ENCODE measurements at places on chromosomes 16 and 17. TPM values are rescaled to one million over a fixed set of nuclear protein-coding genes. Genes with fewer than 3 reads are reported as not detected.

- DNase-seq: no peak
These were observed 128.5 kb upstream of the GSE1 start for GRCh38 chr16:85484347-85485300.

GRCh38 chr17:12591021-12591735 is 74.5 kb upstream of the MYOCD start:
- DNase-seq: peak; percentile 6

DNA sequence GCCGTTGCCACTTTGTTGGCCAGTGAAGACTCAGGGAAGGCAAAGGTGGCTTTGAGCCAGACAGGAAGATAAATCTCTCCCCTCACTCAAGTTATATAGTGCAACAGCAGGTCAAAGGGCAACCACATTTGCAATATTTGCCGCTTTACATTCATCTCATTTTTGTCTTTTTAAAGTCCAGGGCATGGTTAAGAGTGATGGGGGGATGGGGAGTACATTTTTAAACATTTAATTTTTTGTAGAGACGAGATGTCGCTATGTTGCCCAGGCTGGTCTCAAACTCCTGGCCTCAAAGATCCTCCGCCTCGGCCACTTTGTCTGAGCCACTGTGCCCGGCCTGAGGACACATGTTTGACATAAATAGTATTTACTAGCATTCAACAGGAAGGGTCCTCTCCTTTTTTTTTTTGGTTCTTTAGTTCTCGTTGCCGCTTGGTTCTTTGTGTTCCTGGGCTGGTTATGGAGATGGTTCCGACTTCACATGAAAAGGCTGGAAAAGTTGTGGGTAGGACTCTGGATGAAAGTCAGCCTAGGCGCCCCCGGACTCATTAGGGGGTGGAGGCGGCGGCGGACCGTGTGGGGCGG is 95.7 kb downstream of the RAB11FIP4 start:
- no peak for DNase-seq

DNA sequence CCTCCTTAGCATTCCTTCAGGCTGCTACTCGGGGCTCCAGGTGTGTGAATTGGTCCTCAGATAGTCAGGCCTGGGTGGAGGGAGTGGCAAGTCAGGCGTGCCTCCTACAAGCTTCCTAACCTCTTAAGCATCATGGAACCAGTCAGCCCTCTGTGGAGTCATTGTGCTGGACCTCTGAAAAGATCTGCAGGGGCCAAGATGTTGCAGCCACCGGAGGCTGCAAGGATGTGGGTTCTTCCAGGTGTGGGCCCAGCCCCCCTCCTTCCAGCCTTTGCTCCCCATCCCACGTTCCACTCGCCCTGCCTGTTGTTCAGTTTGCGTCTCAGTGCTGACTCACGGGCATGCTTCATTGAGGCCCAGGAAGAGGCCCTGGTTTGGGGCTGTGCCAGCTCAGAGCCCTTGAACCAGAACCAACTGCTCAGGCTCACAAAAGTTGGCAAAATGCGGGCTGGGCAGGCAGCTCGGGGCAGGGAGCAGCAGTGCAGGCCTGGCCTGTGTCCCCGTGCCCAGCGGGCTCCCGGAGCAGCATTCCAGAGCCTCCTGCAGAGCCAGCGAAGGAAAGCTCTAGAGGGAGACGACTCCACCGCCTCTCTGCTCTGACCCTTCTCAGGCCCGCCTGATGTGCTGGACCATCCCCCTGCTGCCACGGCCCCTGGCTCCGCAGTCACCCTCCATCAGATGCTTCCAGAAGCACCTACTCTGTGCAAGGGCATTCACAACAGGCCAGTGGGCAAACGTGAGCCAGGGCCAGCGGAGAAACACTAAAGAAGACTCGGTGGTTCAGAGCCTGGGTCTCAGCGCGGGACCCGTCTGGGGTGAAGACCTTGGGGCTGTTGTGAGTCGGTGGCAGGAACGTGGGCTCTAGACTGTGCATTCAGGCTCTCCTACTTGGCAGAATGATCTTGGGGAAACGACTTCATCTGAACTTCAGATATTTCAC is 7.5 kb downstream of the LDHD start:
- DNase-seq: peak; percentile 87

DNA sequence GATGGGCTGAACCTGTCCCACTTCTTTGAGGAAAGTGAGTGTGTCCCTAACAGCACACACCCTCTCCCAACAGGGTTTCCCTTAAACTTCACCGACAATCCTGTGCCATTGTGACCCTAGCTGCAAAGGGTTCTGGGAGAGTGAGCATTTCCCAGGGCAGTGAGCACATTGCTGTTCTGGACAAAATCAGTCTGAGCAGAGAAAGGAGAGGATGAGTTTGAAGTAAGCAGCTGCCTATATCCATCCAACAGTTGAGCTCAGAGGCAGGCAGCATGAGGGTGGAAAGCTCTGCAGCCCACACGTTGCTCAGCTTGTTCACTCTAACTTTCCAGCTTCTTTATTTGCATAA is 296.5 kb upstream of the MAF start:
- no peak for DNase-seq

Gene SLC38A8
- total RNA-seq: not detected

Gene ACSM2A
- total RNA-seq: not detected

Gene UMOD
- not detected for total RNA-seq

Gene TBX6
- total RNA-seq: 0.09 TPM
